ENCODE measurements at places on chromosomes 4 and X.
A peak's percentile ranks its signal among the peaks of the same experiment; 100 is the strongest.

GRCh38 chrX:13933851-13934250 lies 95.8 kb downstream of the GEMIN8 start:
- DNase-seq, result no peak

- DNase-seq, result no peak
These were observed 39.9 kb downstream of the PAQR3 start for GRCh38 chr4:78899302-78899701.

- peak; percentile 32 for DNase-seq
These were observed 598.7 kb upstream of the TECRL start for GRCh38 chr4:65007841-65008439.

DNA sequence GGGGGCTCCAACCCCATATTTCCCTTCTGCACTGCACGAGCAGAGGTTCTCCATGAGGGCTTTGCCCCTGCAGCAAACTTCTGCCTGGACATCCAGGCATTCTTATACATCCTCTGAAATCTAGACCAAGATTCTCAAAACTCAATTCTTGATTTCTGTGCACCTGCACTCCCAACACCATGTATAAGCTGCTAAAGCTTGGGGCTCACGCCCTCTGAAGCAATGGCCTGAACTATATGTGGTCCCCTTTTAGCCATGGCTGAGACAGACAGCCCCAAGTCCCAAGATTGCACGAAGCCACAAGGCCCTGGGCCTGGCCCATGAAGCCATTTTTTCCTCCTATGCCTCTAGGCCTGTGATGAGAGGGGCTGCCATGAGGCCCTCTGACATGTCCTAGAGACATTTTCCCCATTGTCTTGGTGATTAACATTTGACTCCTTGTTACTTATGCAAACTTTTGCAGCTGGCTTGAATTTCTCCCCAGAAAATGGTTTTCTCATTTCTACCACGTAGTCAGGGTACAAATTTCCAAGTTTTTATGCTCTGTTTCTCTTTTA lies 468.0 kb upstream of the SLIT2 start:
- DNase-seq, result no peak

DNA sequence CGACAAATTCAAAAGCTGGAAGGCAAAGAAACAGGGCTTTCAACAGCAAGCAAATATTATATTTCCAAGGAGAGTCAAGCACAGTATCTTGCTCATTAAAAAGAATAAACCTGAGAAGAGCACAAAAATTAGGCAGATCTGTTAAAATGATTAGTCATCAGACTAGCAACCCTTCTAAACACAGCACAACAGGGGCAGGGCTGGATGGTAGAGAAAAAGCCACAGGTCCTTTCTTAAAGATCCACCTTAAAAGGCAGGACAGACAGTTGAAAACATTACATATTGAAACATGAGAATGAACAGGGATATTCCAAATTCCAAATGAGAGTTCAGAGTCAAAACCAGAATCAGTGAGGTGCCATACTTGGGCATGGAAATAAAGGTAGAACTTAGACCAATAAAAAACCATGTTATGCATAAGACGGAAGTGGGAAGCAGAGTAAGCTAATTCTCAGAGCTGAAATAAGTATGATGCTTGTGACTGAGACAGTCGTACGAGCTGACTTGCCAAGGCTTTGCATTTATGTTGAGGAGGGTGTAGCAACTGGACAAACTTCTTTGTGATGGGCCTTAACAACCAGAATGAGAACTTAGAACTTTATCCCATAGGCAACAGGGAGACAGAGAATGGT lies 126.9 kb upstream of the FAM9B start:
- no peak for DNase-seq

DNA sequence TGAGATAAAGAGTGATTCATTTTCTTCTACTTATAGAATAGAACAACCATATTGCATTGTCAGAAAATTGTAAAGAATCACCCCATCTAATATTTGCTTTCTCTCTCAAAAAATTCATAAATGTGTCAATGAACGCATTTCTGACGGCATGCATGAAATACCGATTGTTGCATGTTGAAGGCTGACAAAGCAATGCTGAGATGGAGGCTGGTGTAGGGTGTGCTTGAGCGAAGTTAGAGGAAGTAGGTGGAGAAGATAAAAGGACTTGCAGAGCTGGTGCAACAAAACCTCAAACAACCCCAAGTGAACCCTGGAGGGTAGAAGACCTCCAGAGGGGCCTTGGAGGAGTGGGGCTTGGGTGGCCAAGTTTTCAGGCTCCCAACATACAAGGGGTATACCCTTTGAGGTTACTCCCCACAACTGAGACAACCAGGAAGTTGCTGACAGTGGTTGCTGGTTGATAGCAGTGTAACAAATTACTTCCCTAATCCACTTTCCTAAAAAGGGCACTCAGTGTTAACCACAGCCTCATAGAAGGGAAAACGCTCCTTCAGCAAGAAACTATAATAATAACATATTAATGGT lies 452.7 kb downstream of the NLGN4X start:
- DNase-seq, result no peak

- no peak for DNase-seq
These were observed 13.3 kb upstream of the MAD2L1 start for GRCh38 chr4:120079839-120080520.

DNA sequence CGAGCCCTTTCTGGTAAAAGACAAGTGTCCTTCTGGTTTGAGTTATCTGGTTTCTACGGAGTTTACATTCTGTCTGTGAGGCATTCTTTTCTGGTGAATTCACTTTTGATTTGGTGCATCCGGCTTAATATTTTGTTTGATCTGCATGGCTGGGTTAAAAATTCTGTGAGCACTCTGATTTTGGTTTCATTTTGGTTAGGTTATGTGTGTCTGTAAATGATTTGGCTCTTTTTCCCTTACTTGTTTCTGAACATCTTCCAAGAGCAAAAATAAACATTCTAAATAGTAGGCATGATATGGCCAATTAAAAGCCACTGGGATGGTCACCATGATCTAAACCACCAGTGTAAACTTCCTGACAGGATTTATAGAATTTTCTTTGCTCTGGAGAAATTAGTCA lies 85.7 kb upstream of the PTPN13 start:
- DNase-seq, result no peak

DNA sequence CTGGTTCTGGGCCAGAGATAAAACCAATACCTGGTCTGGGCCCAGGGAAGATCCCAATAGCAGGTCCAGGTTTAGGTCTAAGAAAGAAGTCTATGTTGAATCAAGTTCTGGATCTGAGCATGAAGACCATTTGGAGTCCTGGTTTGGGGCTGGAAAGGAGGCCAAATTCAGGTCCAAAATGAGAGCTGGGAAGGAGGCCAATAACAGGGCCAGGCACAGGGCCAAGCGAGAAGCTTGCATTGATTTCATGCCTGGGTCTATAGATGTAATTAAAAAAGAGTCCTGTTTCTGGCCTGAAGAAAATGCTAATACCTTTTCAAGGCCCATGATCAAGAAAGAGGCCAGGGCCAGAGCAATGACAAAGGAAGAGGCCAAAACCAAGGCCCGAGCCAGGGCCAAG lies 3.4 kb downstream of the GPRASP1 start:
- DNase-seq, result no peak

GRCh38 chr4:186166852-186167512 lies 24.4 kb upstream of the CYP4V2 start:
- DNase-seq, result no peak

GRCh38 chr4:139951021-139951420 lies 203.0 kb downstream of the MAML3 start:
- no peak for DNase-seq

DNA sequence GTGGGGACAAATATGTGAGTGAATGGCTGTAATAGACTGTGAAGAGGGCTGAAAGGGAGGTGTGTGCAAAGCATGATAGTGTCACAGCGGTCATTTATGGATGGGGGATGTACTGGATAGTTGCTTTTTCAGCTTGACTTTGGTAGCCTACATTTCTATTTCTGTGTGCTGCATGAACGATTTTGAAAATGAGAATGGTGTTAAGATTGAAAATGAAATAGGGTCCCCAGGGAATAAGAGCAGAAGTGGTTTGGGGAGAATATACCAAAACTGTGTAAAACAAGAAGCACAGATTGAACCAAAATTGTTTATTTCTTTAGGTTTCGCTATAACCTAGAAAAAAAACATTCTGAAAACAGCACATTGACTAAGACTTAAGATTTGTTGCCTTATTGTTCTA lies 58.8 kb upstream of the CLNK start:
- DNase-seq, result no peak

GRCh38 chrX:147899379-147900114 lies 12.2 kb upstream of the FMR1 start:
- no peak for DNase-seq

DNA sequence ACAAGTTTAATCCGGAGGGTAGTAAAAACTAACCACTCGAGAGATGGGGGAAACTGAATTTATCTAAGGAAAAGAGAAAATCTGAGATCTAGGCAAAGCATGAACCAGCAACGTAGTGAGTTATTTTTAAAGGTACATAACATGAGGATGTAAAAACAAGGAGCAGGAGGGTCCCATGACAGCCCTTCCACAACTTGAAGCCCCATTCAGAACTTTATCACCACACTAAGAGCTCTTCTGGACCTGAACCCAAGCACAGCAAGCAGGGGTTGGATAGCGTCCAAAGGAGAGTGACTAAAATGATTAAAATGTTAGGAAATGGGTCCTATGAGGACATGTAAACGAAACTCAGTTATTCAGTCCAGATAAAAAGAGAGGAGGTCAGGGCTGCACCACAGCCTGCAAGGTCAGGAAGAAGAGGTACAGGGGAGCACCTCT lies 16.2 kb downstream of the SH3RF1 start:
- DNase-seq, result no peak

GRCh38 chrX:142663330-142664095 lies 362.2 kb upstream of the SPANXN4 start:
- no peak for DNase-seq

Data from SHP77 (cell line).